ENCODE measurements at places on chromosomes 12 and 14.

DNA sequence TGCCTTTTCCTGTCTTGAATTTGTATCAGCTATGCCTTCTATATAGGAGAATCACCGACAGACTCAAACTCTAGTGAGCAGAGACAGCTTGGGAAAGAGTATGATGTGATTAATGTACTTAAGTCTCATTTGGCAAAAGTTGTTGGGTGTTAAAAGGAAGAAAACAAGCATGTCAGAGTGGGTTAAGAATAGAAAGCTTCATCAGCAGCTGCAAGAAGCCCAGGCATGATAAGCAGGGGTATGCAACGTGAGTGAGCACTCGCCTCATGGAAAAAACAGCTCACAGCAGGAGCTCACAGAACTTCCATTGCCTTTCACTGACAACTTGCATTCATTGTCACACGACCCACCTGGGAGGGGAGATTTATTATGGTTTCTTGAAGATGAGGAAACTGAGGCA lies 35.9 kb upstream of the WNK1 start:
- no peak for DNase-seq

GRCh38 chr14:67010602-67011001 lies 178.6 kb upstream of the GARIN2 start:
- DNase-seq = no peak

DNA sequence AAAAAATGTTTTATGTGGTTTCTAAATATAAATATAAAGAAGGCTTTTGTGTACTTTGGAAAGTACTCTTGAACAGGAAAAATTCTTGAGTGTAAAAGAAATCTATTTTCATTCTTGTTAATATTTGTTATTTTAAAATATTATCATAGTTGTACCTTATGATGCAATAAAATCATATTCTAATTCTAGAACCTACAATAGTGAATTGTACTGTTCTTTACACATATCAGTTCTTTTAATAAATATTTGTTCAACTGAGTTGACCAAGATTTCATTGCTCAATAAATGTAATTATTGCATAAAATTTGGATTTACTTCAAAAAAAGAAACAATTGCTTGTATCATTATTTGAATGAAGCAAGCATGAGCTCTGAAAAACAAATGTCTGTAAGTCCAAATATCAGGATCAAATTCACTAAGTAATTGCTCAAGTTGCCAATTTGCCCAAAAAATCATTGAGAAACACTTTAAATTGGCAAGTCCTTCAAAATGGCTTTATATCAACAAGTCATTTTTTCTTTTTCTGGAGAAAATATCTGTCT lies 191.6 kb upstream of the SLC16A7 start:
- DNase-seq = no peak

- DNase-seq = no peak
Observed at GRCh38 chr12:19410211-19410610, 29.1 kb upstream of the AEBP2 start.

- no peak for DNase-seq
Observed at GRCh38 chr14:102962111-102962627, 39.7 kb downstream of the AMN start.

- no peak for DNase-seq
Observed at GRCh38 chr12:77204083-77204482, 138.7 kb upstream of the E2F7 start.

GRCh38 chr12:7117670-7118069 lies 8.7 kb upstream of the C1RL start:
- DNase-seq = no peak

DNA sequence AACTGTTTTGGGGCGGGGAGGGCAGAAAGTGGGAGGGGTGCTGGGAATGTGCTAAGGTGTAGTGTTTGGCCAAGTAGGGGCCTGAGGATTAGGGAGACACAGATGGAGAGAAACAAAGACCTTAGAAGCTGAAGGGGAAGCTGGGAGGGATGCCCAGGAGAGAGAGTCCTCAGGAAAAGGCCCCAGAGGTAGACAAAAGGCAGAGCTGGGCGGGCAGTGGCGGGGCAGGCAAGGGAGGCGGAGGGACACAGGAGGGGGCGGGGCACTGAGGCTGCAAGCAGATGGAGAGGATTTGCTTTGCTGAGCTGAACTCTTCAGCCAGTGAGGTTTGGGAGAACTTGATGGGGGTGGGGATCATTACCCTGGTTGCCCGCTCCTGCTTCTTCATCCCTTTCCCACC lies 2.8 kb downstream of the PTMS start:
- no peak for DNase-seq

DNA sequence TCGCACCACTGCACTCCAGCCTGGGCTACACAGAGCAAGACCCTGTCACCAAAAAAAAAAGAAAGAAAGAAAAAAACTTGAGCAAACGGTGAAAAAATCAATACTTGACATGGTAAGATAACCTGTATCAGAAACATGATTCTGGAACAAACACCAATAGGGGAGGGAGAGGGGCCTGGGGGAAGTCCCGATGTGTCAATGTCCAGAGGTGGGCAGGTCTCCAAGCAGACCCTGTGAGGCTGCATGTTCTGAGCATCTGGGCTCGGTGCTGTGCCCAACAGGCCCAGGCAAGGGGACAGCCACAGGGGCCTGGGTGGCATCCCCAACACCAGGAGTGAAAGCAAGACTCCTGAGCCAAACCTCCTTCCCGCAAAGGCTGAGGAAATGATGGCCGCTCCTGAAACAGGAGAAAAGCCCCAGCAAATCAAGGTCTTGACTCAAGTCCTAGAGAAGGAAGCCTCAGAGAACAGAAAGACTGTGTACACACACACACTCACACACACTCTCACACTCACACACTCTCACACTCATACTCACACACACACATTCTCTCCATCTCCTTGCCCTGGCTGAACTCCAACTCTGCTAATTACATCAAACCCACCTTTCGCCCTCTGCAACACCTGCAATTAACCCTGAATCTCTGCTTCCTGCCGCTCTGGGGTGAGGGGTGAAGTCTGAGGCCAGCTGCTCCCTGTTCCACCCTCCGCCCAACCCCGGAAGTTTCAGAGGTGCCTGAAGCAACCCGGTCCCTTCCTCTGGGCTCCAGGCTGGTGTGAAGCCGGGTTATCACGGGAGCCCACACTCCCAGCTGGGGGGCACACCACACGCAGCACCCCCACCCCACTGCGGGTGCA lies 20.4 kb downstream of the CCDC88C start:
- DNase-seq = peak; percentile 49

DNA sequence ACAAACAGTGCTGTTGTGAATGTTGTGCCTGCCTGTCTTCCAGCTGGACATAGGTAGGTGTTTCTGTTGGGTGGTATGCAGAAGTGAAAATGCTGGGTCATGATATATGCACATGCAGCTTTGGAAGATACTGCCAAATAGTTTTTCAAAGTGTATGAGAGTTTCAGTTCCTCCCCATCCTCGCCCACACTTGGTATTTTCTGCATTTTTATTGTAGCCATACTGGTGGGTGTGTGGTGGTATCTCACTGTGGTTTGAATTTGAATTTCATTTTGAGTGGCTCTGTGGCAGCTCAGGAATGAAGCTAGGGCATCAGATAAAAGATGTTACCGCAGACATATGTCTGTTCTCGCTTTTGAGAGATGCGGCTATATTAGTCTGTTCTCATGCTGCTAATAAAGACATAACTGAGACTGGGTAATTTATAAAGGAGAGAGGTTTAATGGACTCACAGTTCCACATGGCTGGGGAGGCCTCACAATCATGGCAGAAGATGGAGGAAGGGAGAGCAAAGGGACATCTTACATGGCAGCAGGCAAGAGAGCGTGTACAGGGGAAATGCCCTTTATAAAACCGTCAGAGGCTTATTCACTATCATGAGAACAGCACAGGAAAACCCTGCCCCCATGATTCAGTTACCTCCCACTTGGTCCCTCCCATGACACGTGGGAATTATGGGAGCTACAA lies 183.1 kb downstream of the CAND1 start:
- no peak for DNase-seq

- DNase-seq = peak; percentile 46
Observed at GRCh38 chr12:110661337-110661972, 27.5 kb downstream of the HVCN1 start.

DNA sequence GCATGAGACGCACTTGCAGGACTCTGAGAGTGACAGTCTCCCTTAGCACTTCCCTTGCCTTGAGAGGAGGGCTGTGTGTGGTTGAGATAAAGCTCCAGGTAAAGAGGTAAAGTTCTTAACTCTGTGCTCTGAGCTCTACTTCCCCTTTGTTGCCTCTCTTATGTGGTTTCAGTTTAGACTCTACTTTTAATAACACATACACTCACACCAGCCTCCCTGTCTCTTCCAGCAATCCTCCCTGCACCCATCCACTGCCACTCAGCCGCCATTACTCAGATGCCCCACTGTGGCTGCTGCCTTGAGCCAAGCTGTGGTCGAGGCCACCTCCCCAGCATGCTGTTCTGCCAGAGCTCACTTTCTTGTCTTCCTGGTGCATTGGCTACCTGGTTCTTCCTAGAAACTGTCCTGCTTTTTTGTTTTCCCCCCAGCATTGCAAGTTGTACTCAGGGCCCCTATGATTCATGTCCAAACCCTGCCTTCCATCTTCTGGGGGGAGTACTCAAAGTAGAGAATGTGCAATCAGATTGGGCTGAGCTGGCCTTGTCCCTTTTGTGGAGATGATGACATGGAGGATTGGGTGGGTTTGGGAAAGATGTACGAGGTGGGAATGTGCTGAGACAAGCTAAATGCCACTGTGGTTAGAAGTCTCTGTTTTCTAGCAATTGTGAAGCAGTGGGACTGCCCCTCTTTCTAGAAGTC lies 115.5 kb upstream of the PARP11 start:
- no peak for DNase-seq

DNA sequence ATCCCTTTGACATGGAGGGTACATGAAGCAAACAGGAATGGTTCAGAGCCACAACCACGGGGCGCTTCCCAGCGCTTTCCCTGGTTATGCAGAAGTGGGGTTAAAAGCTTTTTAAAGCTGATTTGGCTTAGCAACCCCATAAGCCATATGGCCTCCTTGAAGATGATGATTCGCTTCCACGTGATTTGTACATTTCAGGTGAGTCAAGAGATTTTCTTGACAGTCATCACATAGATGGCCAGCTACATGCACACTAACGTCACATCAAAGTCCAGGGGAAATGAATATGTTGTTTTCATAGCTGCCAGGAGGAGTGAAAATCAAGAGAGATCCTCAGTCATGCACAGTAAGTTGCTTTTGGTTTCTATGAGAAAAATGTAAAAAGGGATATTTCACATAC lies 309.7 kb downstream of the TMEM132D start:
- DNase-seq = no peak

DNA sequence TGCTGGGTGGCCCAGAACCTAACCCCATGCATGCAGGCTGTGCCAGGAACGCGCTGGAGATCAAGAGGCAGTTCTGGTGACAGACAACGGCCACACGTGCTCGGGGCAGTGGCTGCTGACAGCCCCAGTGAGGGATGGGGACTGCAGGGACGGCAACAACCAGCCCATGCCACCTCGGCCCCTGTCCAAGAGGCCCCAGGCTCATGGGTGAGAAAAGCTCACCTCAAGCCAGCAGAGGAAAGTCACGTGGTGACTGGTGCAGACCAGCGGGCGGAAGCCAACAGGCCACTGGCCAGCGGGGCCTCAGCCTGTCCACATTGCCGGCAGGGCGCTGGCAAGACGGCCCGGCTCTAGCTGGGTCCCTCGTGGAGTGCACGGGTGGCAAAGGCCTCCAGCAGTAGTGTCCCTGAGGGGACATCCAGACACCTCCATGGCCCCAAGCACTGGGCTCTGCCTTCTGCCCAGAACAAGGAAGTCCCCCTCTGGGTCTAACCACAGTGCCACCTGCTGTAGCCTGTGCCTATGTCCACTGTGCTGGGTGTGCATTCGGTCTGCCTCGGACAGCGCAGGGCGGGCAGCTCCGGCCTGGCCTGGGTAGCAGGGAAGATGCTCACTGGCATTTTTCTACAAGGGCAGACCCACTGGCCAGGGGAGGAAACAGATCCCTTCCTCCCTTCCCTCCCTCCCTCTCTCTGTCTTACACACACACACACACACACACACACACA lies 134.1 kb downstream of the NCOR2 start:
- DNase-seq = no peak

DNA sequence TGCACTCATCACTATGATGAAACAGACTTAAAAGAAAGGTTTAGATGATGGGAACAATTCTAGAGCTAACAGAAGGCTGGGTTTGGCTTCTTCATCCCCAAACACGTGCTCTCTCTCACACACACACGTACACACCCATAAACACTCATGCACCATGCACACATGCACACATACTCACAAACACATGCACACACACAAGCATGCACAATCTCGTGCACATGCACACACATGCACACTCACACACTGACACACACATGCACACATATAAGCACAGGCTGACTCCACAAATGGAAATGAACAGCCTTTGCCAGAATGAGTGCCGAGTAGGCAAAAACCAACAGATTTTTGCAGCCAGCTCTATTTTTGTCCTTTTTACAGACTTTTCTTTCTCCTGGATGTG lies 1571.6 kb downstream of the AACS start:
- no peak for DNase-seq

DNA sequence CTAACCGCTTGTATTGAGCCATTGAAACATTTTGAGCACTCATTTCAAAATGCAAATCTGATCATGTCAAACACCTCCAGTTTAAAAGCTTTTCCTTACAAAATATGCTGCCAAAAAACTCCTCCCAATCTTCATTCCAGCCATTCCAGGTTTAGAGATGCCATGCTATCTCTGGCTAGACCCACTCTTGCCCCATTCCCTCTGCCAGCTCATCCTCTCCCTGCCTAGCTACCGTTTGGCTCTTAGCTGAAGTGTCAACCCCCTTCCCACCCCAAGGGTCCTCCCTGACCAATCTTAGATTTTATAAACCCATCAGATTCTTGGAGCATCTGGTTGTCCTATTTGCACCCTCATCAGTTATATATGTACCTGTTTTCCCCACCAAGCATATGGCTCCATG lies 75.0 kb downstream of the SCAF11 start:
- DNase-seq = no peak

DNA sequence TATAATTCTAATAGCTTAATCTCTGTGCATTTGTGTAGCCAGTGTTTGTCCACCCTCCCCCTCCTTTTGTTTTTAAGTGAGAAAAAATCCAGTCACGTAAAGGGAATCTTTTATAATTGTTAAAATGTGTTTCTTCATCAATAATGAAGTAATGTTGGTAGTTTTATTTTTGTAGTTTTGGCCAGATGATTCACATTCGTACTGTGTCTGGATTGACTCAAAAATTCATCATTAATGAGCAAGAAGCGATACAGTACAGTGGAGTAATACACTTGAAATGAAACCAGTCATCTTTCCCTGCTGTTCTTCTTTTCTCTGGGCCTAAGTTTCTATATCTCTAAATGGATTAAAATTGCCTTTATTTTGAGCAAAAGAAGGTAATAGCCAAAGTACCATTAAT lies 86.5 kb downstream of the SRGAP1 start:
- no peak for DNase-seq

- no peak for DNase-seq
Observed at GRCh38 chr12:43742106-43742505, 16.5 kb downstream of the PUS7L start.

- DNase-seq = no peak
Observed at GRCh38 chr12:108967869-108968540, 52.9 kb downstream of the SVOP start.
